AG08395 (cell line): ENCODE measurements at places on chromosomes 2 and 18.

- peak; percentile 32 for DNase-seq
Measured at GRCh38 chr2:33111002-33111446, 164.3 kb downstream of the LTBP1 start.

GRCh38 chr18:50105027-50105426, 89.9 kb downstream of the MYO5B start:
- DNase-seq: no peak

DNA sequence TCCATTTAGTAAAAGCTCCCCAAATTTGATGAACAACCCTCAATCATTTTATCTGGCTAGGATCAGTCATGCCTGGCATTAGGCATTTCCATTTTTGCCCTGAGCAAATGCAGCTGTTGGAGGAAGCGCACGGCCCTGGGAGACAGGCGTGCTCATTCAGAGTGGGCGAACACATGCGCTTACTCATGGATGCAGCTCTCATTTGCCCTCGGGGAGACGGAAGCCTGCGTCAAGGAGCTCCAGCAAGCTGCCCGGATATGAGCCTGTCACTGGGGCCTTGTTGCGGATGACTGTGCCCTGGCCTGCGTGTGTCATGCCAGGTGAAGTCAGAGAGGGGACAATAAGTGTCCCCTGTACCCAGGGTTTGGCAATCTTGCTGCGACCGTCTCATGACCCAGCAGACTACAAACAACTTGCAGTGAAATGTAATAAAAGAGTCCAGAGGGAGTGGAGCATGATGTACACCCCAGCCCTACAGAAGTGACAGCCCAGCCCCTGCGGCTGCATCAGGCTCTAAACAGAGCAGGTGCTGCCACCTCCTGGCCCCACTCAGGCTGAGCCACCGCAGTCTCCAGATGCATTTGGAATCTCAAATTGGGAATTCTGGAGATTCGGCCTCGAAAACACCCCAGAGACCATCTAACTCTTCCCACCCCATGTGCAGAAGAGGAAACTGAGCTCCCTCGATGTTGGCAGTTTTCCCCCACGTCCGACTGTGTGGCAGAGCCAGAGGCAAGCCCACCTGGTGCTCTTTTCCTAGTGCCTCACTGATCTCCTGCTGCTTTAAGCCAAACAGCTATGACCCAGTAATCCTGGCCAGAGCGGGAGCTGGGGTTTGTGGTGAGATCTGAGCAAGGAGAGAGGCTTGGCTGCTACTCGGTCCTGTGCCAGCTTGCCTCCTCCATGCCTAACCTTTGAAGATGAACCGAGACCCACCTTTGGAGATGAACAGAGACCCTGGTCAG, 105.0 kb upstream of the ALK start:
- DNase-seq: peak; percentile 75

- DNase-seq: peak; percentile 10
Measured at GRCh38 chr2:201781557-201782051, 871 bp upstream of the ALS2 start.

GRCh38 chr2:217798743-217799562, 203.8 kb downstream of the TNS1 start:
- no peak for DNase-seq

- DNase-seq: no peak
Measured at GRCh38 chr2:126953483-126953882, 54.8 kb downstream of the TEX51 start.

- no peak for DNase-seq
Measured at GRCh38 chr2:46719487-46719886, 196.1 kb downstream of the MCFD2 start.

- DNase-seq: no peak
Measured at GRCh38 chr2:120930864-120931263, 195.2 kb downstream of the GLI2 start.

GRCh38 chr2:29744976-29745375, 176.4 kb downstream of the ALK start:
- no peak for DNase-seq

- DNase-seq: no peak
Measured at GRCh38 chr2:45836316-45836715, 184.8 kb downstream of the PRKCE start.

- DNase-seq: no peak
Measured at GRCh38 chr2:36027616-36028015, 328.0 kb upstream of the CRIM1 start.

- DNase-seq: no peak
Measured at GRCh38 chr2:45978302-45978859, 318.8 kb upstream of the EPAS1 start.

- peak; percentile 63 for DNase-seq
Measured at GRCh38 chr2:226796840-226797288, 2.8 kb downstream of the IRS1 start.

DNA sequence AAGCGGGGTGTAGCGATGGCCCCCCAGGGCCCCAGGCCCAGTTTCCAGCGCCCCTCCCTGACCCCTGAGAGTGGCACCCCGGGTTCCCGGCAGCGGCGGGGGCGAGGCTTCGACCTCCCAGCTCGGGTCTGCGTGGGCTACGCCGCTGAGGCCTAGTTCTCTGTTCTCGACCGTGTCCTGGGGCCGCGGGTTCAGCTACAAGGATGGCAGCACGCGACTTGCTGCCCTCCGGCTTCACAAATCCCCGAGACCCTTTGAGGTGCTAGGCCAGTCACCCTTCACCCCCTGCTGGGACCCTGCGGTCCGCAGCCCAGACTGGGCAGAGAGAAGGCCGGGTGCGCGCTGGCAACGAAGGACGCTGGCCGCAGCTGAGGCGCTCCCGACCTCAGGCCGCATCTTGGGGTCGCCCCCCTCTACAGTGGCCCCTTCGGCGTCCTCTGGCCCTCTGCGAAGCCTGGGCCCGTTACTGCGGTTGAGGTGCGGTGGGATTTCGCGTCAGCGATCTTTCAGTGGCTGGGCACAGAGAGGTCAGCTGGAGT, 1.2 kb downstream of the OTX1 start:
- DNase-seq: no peak

DNA sequence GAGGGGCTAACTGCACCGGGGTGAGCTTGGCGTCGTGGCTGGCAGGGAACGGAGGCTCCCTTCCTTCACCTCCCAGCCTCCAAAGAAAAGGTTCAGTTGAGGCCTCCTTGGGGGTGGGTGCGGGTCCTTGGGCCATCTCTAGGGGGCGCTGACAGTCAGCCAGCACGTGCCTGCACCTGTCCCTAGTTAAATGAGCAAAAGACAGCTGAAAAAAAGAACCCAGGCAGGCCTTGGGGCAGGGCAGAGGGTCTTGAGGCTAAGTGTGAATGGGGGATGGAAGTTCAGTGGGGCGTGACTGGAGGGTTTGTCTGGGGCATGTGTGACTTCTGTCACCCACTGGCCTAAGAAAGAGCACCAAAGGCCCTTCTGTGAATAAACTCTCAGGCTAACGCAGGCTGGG, 56.4 kb downstream of the ZFP36L2 start:
- DNase-seq: no peak

GRCh38 chr2:107349329-107349728, 463.4 kb upstream of the ST6GAL2 start:
- no peak for DNase-seq

- DNase-seq: no peak
Measured at GRCh38 chr2:226773291-226773690, 26.3 kb downstream of the IRS1 start.

DNA sequence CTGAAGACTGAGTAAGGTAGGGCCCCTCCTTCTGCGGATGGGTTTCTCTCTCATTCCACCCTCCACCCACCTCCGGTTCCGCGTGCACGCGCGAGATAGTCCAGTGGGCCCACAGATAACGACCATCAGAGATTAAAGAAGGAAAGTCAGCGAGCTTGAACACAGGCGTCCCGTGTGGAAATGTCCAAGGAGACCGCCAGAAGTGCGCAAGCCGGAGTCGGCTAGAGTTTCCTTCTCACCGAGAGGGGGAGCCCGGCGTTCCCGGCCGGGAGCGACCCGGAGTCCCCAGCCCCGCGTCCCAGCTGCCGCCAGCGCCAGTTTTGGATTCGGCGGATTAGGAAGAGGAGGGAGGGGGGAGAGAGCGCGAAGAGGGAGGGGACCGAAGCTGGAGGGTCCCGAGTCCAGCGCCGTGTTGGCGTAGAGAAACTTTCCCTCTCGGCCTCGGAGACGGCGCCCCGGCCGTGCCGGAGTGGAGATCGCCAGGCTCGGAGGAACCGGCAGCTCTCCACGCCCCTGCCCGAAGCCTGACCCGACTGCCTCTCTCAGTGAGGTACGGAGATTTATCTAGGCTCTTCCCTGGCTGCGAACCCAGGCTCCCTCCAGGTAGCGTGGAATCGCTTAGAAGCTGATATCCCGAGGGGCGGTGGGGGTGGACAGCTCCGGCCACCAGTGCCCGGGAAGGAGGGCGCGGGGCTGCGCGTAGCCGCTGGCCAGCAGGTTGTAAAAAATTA, at the start of gene GULP1:
GULP1 (plus strand) TSS at position 258 of the 731 bp plus-strand sequence. CDS start 185,829 bp downstream, outside the sequence.
- peak; percentile 75 for DNase-seq

GRCh38 chr2:169513926-169514325, 4.4 kb downstream of the KLHL41 start:
- DNase-seq: no peak

DNA sequence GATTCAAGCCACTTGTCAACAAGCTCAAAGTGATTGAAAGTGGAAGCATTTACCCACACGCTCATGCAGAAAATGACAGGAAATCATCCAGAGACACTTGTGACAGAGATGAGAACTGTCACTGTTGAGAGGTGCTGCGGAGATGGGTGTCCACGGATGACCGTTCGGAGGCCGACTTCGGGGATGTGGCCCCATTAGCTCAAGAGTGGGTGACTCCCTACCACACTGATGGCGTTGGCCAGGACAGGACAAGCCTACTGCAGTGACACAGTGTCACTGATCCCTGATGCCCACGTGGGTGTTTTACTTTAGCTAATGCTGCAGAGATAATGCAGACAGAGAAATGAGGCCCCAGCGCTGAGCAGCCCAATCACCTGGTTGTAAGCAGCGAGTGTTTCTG, 81.5 kb upstream of the YWHAQ start:
- DNase-seq: no peak

DNA sequence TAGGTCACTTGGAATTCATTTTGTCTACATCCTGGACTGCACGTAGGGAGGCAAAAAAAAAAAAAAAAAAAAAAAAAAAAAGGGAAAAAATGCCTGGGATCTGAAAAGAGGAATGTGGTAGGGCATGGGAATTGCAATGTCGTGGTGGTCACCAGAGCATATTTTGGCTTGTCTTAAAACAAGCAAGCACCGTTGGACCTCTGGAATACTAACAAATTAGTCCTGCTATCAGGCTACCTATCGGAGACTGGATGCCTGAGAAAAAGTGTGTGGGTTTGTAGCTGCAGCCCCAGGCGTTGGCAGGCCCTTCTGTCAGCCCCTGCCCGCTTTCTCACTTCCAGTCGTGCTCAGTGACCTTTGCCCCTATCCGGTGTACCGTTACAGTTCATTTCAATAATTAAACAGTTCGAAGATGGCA, 588.5 kb upstream of the ZEB2 start:
- no peak for DNase-seq

- no peak for DNase-seq
Measured at GRCh38 chr2:95270541-95271081, 3.6 kb upstream of the PROM2 start.

- no peak for DNase-seq
Measured at GRCh38 chr2:149221898-149222297, 108.5 kb upstream of the LYPD6 start.

DNA sequence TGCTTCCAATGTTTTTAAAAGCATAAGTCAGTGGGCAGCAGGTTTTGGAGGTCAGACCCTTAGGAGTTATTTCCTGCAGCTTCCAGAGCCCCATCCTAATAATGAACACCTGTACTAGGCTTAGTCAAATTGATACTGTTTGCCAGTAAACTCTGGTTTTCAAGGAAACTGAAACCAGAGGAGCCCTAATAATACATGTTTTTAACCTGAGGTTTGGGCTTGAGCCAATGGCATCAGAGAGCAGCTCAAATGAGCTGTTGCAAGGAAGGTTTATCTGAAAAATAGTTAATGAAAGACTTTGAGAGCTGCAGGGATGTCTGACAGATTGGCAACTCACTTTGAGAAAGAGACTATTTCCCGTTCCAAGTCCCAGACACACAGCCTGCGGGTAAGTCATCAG, 54.6 kb downstream of the DCC start:
- DNase-seq: no peak

DNA sequence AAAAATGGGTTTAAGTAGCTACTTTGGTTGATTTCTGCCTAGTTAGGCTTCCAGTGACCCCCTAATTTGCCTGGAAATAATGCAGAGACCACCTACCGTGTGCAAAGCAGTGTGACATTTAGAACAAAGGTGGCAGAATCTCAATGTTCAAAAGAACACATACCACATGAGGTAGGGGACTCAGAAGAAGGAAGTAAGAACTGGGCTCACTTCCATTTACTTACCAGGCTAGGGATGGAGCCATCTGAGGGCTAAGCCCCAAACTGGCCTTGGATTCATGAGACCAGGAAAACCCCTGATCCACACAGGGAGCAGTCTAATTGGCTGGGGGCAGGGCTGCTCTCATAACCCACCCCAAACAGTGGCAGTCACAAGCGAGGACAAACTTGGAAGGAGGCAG, 190.7 kb downstream of the NCKAP5 start:
- no peak for DNase-seq

DNA sequence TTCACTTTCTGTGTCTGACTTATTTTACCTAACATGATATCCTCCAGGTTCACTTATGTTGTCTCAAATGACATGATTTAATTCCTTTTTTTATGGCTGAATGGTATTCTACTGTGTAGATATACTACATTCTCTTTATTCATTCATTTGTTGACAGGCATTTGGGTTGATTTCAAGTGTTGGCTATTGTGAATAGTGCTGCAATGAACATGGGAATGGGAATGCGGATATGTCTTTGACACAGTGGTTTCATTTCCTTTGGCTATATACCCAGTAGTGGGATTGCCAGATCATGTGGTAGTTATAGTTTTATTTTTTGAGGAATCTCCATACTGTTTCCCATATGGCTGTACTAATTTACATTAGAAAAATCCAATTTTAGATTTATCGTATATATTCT, 195.4 kb upstream of the KLHL14 start:
- no peak for DNase-seq

- peak; percentile 48 for DNase-seq
Measured at GRCh38 chr2:224286923-224287322, 115.0 kb downstream of the FAM124B start.
